ENCODE measurements at places on chromosomes 3 and 15.

GRCh38 chr15:90872486-90873184 is 4.2 kb downstream of the FURIN start:
- no peak for DNase-seq

DNA sequence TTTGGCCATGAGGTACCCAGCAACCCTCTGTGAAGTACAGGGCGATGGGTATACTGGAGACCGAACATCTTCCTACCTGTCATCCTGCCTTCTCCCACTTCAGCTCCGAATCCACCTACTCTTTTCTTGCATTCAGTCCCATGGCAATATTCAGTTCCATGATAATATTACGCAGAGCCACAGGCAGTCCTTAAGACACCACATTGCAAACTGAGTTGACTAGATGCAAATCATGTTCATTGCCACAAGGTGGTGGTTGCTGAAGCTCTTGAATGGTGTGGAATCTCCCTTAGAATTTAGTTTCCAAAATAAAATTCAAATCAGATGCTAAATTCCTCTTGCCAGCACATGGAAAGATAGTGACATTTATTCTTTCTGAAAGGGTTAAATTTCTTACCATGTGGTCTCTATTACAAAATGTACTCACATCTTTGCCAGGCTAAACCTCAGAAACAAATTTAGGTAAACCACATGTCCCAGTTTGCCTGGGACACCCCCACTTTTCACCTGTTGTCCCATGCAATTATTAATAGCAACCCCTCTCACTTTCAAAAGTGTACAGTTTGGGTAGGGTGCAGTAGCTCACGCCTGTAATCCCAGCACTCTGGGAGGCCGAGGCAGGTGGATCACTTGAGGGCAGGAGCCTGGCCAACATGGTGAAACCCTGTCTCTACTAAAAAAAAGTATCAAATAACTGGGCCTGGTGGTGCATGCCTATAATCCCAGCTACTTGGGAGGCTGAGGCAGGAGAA is 1.7 kb upstream of the NME9 start:
- no peak for DNase-seq

- no peak for DNase-seq
These were observed 32.1 kb downstream of the ZNF592 start for GRCh38 chr15:84780492-84780891.

DNA sequence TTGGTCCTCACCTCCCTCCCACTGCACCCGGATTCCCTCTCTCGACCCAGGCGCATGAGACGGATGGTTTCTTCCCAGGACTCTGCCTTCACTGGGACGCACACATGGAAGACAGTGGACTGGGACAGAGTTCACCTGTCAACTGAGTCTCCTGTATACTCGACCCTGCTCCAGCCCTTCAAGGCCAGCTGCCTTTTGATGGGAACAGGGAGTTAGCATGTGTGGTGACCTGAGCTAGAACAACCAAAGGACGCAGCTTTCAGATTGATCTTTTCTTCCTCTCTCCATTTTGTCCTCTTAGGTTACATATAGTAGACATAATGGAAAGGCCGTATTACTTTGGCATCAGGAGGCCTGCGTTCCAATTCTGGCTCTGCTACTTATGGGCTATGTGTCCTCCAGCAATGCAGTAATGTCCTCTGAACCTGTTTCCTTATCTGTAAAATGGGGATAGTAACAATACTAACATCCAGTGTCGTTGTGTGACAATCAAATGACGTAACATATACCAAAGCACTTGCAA is 94.1 kb downstream of the PEX5L start:
- DNase-seq = no peak

GRCh38 chr3:121836481-121836880 is 1.5 kb downstream of the EAF2 start:
- DNase-seq = no peak

- DNase-seq = no peak
These were observed 131.1 kb downstream of the XXYLT1 start for GRCh38 chr3:195139876-195140240.

DNA sequence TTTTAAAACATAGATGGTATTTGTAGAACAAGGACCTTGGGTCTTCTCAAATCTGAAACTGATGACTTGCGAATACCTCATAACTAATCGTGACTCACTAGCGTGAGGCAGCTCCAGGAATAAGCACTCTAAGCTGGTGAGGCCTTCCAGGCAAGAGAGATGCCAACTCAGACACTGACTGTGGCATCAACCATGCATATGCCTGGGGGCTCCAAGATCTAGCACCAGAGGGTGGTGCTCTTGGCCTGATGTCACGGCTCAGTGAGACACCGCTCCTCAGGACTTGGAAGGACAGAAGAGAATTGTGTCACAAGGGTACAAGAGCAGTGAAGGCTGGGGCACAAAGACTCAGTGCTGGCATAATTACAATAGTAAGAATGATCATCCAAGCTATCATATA is 125.0 kb upstream of the TRIM42 start:
- DNase-seq = no peak

Data from skeletal muscle cell (primary cell).